ENCODE measurements at places on chromosomes 4 and X.

DNA sequence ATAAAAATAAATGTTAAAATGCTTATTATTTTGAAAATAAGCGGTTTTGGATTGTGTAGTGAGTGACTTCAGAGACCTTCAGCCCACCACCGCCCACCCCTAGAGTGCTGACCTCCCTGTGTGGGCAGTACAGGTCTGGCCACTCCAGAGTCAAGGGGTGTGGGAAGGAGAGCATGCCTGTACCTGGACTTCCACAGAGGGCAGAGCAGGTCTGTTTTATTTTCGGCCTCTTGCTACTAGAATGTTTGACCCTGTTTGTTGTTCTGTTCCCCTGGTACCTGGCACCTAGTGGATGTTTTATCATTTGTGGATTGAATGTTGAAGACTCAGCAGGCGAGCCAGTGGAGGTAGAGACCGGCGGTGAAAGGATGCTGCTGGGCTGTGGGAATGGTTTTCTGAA, 14.3 kb downstream of the PIGG start:
- no peak for DNase-seq

- DNase-seq: no peak
Measured at GRCh38 chr4:189771696-189772361, 168.8 kb upstream of the FRG1 start.

GRCh38 chrX:19017271-19017670, 33.4 kb upstream of the PHKA2 start:
- peak; percentile 7 for DNase-seq

- no peak for DNase-seq
Measured at GRCh38 chr4:176262243-176262642, 6.8 kb downstream of the ASB5 start.

- DNase-seq: no peak
Measured at GRCh38 chr4:148634476-148634875, 192.3 kb upstream of the NR3C2 start.

DNA sequence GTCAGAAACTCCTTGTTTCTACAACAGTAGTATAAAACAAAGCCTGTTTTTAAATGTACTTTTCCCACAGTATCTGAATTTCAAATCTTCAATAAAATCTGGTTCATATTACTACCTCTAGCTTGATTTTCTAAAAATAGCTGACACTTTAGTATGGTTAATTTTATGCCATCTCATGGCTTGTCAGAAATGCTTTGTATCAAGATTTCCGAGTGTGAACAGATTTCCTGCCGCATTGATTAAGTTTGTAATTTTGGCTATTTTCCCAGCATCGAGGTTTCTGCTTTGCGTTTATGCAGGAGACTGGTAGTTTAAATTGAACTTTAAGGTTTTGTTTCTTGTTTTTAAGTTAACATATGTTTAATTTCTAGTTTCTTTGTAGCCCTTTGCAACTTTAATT, 44.2 kb downstream of the CLCN3 start:
- DNase-seq: no peak

DNA sequence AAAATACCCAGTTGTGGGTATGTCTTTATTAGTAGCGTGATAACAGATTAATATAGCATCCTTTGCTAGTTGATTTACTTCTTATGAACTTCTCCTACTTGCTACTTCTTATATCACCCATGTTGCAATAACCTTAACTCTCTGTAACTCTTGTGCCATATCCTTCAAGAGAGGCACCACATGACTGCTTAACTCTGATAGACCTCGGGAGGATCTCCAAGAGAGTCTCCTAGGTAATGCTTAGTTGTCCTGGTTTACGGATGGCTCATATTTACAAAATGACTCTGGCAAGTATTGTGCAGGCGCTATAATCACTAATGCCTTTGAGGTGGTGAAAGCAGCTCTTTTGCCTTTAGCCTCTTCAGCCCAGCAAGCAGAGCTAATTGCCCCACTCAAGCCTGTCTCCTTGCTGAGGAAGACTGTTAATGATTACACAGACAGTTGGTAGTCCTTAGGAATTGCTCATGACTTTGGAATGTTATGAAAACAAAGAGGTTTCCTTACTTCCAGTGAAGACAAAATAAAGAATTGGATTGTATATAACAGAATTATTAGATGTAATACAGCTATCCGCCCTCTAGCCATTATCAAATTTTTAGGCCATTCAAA, 1305.8 kb downstream of the PCDH7 start:
- DNase-seq: no peak

- DNase-seq: no peak
Measured at GRCh38 chr4:93216646-93217045, 611.9 kb upstream of the ATOH1 start.

DNA sequence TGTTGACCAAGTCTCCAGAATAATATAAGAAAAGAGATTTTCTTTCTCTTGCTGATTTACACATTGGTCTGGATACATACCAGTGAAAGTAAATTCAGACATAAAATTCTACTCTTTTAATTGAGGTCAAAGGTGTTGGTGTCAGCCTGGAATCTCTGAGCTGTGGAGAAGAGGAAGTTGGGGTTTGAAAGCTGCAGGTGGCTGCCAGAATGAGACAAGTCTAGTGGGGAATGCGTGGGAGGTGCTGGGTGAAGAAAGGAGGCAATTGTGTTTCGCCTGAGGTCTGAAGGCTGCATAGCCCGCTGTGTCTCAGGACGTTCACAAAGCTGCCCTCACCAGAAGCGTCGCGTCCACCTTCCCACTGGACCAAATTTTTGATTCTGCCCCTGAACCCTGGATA, 31.2 kb downstream of the PHEX start:
- peak; percentile 43 for DNase-seq

DNA sequence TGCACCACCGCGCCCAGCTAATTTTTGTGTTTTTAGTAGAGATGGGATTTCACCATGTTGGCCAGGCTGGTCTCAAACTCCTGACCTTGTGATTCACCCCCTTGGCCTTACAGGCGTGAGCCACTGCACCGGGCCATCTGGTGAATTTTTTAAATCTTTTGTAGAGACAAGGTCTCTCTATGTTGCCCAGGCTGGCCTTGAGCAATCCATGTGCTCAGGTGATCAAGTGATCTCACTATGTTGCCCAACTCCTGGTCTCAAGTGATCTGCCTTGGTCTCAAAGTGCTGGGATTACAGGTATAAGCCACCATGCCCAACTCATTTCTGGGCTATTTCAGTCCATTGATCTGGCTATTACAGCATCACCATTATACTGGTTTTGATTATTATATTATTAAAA, 22.2 kb upstream of the GALNT7 start:
- no peak for DNase-seq

GRCh38 chr4:173998471-173999144, 284.9 kb downstream of the FBXO8 start:
- no peak for DNase-seq

- no peak for DNase-seq
Measured at GRCh38 chr4:55336138-55337034, 9.7 kb upstream of the SRD5A3 start.

- no peak for DNase-seq
Measured at GRCh38 chr4:41394481-41394894, 137.8 kb downstream of the UCHL1 start.

DNA sequence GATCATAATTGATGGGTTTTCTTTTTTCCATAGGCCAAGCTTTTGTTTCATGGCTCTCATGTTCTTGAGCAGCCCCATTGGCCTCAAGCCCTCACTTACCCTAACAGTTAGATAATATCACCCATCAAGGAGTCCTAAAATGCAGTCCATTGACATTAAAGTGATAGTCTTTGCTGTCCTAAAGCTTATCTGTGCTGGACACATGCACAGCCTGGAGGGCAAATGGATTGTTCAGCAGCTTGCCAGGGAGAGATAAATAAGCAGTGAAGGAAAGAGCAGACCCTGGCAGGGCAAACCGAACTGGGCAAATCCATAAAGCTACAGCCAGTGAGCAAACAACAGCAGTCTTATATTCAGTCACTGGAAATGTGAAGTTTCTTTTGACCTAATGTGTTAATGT, 199.6 kb upstream of the MID1 start:
- no peak for DNase-seq

DNA sequence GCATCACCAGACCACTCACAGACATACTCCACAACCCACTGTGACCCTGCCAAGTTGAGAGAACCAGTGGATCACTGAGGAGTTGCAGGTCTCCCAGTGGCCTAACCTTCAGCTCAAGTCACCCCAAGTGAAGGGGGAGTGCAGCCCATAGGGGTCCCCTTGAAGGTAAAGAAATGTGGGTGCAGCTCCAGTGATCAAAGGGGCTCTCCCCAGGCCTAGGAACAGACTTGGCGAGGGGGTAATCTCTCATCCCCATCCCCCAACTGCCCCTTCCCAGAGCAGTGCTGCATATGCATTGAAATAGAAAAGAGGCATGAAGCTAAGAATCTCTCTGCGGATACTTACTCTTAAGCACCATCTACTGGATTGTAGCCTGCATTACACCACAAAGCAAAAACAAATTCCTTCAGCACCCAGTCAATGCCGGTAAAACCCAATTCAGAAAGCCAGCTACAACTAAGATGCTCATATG, 27.0 kb downstream of the MAGEE1 start:
- peak; percentile 27 for DNase-seq

- no peak for DNase-seq
Measured at GRCh38 chr4:186172546-186172945, 18.8 kb upstream of the CYP4V2 start.

- DNase-seq: no peak
Measured at GRCh38 chr4:38202242-38202641, 242.0 kb downstream of the PTTG2 start.

- no peak for DNase-seq
Measured at GRCh38 chrX:150625097-150625496, 56.7 kb downstream of the MTM1 start.

- DNase-seq: no peak
Measured at GRCh38 chrX:6226596-6227452, 1.8 kb downstream of the NLGN4X start.

- no peak for DNase-seq
Measured at GRCh38 chr4:147428583-147428982, 52.3 kb upstream of the EDNRA start.

DNA sequence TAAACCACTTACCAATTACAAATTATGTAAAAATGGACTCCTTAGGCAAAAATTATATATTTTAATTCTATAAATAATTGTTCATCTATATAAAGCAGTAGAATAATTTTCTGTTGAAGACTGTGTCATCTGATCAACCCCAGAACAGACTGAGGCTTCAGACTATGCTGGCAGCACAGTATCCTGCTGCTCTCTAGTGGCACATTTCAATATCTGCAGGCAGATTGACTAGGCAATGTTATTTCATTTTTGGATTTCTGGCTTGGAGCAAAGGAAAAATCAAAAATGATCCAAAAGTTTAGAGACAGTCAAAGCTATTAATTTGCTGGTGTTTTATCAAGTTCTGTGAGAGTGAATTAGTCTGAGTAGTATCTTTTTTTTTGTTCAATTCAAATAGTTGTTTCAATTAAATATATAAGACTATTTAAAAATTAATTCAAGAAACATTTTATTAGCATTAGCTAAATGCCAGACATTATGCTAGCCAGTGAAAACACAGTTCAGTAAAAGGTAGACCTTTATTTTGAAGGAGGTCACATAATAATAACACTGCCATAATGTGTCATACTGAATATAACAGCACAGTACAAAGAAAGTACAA, 21.3 kb upstream of the SULT1E1 start:
- peak; percentile 53 for DNase-seq

- DNase-seq: peak; percentile 44
Measured at GRCh38 chr4:7650606-7651385, 216.1 kb upstream of the PSAPL1 start.

- no peak for DNase-seq
Measured at GRCh38 chr4:114077610-114078009, 98.2 kb upstream of the ARSJ start.

DNA sequence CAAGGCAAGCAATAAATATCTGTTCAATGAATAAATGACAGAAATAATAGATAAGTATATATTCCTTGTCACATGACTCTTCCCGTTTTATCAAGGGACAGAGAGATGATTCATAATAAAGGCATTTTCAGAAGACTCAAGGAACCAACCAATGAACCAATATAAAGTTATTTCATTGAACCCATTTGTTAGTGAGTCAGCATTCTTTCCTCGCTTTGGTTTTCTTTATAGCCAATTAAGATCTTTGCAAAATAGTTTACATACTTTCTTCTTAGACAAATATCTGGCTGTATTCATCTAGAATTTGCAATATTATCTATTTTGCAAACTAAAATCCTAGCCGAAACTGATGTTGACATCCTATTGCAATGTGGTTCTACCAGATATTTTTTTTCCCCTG, 269.4 kb downstream of the IL15 start:
- no peak for DNase-seq

- no peak for DNase-seq
Measured at GRCh38 chrX:28693101-28693500, 105.9 kb downstream of the IL1RAPL1 start.

GRCh38 chr4:99966692-99967091, 16.6 kb upstream of the H2AZ1 start:
- no peak for DNase-seq

- peak; percentile 43 for DNase-seq
Measured at GRCh38 chr4:153143527-153144348, 60.5 kb upstream of the TRIM2 start.

GRCh38 chr4:8352368-8353157, 83.0 kb downstream of the HTRA3 start:
- no peak for DNase-seq

- DNase-seq: no peak
Measured at GRCh38 chr4:167114416-167114971, 119.8 kb downstream of the SPOCK3 start.

DNA sequence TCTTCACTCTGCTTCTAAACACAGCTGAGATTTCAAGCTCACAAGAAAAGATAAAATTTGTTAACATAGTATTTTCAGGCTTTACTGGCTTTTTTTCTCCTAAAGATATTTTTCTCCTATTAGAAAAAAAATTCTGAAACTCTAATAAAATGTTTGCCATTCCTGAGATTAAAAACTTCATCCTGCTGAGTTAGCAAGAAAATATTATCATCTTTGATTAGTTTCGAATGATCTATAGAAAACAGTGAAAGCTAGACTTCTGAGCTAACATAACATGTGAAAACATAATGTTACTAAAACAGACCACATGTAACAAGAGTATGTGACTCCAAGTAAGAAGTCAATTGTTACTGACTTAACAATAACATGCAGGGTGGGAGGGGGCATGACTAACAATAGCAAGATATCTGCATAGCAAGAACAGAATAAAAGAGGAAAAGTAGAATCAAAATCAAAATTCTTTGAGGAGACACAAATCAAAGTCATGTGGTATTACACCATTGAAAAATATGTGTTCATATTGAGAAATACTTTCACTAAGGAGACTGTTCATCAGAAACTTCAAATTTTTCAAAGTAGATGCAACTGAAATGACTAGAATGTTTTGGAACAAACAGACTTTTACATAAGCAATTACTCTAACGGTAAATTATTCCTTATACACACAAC, 14.5 kb downstream of the TBCK start:
- DNase-seq: no peak

GRCh38 chrX:38726612-38727011, 74.6 kb upstream of the MID1IP1 start:
- no peak for DNase-seq

GRCh38 chrX:114134465-114134864, 449.4 kb upstream of the HTR2C start:
- DNase-seq: no peak

- DNase-seq: no peak
Measured at GRCh38 chr4:43339435-43339834, 446.9 kb downstream of the GRXCR1 start.

GRCh38 chrX:142978130-142978684, 47.5 kb upstream of the SPANXN4 start:
- DNase-seq: no peak
